ENCODE measurements at places on chromosomes 12 and 14. TPM values are rescaled to one million over a fixed set of nuclear protein-coding genes. Genes with fewer than 3 reads are reported as not detected.

Gene FBXO33
- 17.7 TPM for total RNA-seq

Gene GALNT8
- total RNA-seq, result 0.55 TPM

Gene GPRC5D
- total RNA-seq, result not detected

Gene RNASE9
- not detected for total RNA-seq

Gene CRACR2A
- 6.2 TPM for total RNA-seq

Gene GDF3
- total RNA-seq, result not detected

Gene RHOJ
- total RNA-seq, result 0.54 TPM

Gene TGM1
- 12.3 TPM for total RNA-seq

Gene WNT5B
- 28.5 TPM for total RNA-seq

Gene HOXC12
- not detected for total RNA-seq

Gene C14orf39
- 0.58 TPM for total RNA-seq

Gene LRTM2
- not detected for total RNA-seq

Gene ASIC1
- total RNA-seq, result 0.75 TPM

Gene TMCC3
- 22.8 TPM for total RNA-seq

Gene CLIP1
- total RNA-seq, result 58.2 TPM

Gene FIGNL2
- 2.6 TPM for total RNA-seq

Gene GLT8D2
- 1.8 TPM for total RNA-seq

Gene DNAH10
- 0.04 TPM for total RNA-seq

Gene GLIPR1L1
- not detected for total RNA-seq

Gene LGR5
- total RNA-seq, result not detected

Gene RPL41
- 2,735 TPM for total RNA-seq

Gene E2F7
- 34.2 TPM for total RNA-seq

Gene SLC17A8
- total RNA-seq, result under 0.01 TPM

Gene AQP2
- total RNA-seq, result not detected

Gene CLEC7A
- total RNA-seq, result 0.07 TPM

Gene TSHR
- total RNA-seq, result not detected

Gene DHRS4
- 36.4 TPM for total RNA-seq

Gene ZNF641
- 13.3 TPM for total RNA-seq

Gene TAS2R7
- not detected for total RNA-seq

Gene CLEC4D
- total RNA-seq, result not detected

Gene EPYC
- not detected for total RNA-seq

Gene DPY19L2
- total RNA-seq, result 5.8 TPM

Gene ACOT6
- not detected for total RNA-seq

Gene OTOGL
- total RNA-seq, result 0.14 TPM

Gene CD4
- total RNA-seq, result 0.08 TPM

Gene C1S
- 4.0 TPM for total RNA-seq

Gene GAPDH
- total RNA-seq, result 3,951 TPM

Gene LYZ
- 0.07 TPM for total RNA-seq

Gene C12orf54
- not detected for total RNA-seq

Gene TAS2R42
- total RNA-seq, result not detected

Gene ANO2
- total RNA-seq, result 1.5 TPM

Gene RPL10L
- total RNA-seq, result not detected

Gene CLECL1
- not detected for total RNA-seq

Gene NXPH4
- total RNA-seq, result 5.9 TPM

Gene KCNH3
- 0.41 TPM for total RNA-seq

Gene TMBIM4
- 86.8 TPM for total RNA-seq

Gene RAD52
- total RNA-seq, result 7.1 TPM

Gene PROX2
- total RNA-seq, result not detected

Measured in kidney epithelial cell (primary cell).